ENCODE measurements at places on chromosomes 12 and 14.

- DNase-seq = no peak
These were observed 6.7 kb upstream of the FAM222A start for GRCh38 chr12:109706747-109707469.

DNA sequence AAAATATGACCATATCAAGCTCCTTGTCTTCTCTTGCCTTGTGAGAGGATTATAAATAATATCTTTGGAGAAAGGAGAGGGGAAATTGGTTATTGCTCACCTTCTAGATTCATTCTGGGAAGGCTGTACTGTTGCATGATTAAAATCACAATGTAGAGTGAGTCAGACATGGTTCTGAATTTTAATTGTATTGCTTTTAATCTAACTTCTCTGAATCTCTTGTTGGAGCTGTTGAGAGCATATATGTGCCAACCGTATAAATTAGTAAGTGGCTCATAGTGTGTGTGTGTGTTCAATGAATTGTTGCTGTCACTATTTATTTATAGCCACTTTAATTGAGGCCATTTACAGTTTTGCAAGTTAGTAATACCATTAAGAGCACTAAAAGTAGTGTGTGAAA lies 56.1 kb downstream of the KCNJ8 start:
- no peak for DNase-seq

DNA sequence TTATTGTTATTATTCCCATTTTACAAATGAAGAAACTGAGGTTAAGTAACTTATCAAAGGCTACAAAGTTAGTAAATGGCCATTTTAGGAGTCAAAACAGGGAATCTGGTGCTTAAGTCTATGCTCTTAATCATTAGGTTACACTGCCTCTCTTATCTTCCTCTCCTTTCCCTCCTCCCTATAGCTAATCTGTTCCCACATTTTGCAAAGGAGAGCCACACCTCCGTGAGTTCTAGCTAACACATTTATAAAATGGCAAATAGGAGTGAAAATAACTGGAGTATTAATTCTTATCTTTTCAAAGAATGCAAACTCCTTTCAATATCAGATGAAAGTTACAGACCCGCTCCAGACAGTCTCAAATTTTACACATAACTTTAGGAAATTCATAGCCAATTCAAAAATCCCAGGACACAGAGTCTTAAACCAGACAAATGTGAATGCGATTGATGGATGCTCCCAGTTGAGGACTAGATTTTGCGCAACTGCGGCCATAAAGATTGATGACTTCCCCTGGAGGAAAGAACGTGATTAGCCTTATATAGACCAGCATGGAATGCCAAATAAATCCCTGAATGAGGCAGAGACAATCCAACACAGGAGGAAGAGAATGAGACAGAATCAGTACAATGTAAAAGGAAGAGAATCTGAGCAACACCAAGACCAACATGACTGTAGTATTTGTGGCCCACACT lies 225.0 kb upstream of the ARID2 start:
- peak; percentile 33 for DNase-seq

DNA sequence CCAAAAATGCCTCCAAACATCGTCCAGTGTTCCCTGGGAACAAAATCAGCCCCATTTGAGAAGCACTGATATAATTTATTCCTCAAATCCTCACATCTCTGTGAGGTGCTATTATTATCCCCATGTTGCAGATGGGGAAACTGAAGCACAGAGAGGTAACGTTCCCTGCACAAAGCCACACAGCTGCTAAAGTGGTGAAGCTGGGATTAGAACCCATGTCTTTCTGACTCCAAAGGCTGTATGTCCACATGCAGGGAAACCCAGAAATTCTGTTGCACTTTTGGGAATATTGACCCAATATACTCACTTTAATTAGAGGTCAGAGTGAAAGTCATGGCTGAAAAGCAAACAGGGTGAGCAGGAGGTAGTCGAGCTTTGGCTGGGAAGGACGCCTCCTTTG lies 19.1 kb upstream of the WSCD2 start:
- no peak for DNase-seq

- DNase-seq = no peak
These were observed 407.0 kb downstream of the MED13L start for GRCh38 chr12:115870510-115870909.

- peak; percentile 22 for DNase-seq
These were observed 1322.3 kb upstream of the TMEM132C start for GRCh38 chr12:126944684-126945083.

GRCh38 chr14:102196902-102197230 lies 57.2 kb downstream of the WDR20 start:
- DNase-seq = no peak

- DNase-seq = peak; percentile 47
These were observed 156.8 kb downstream of the PHETA1 start for GRCh38 chr12:111211910-111212757.

DNA sequence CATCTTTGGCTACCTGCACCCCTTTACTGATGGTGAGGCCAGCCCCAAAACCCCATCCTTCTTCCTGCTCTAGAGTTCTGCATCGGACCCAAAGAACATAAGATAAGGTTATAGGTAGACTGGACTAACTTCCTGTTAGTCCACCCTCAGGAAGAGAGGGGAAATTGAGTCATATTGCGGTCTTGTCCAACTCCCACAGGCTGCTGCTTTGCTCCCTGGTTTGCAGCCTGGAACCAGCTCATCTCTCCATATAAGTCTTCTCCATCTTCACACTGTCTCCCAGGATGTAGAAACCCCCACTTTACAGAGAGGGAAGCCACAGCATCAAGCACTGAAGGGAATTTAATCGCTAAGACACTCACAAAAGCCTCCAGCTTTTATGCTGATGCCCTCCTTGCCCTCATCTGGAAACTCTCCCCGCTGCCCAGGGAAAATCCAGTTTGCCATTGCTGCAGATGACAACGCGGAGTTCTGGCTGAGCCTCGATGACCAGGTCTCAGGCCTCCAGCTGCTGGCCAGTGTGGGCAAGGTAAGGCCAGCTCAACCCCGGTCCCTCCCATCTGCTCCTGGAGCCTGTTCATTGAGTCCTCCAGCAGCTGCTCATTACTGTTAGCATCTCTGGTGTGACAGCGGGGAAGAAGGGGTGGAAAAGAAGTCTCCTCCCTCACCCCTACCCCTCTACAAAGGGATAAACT lies 85.3 kb downstream of the B4GALNT3 start:
- no peak for DNase-seq

GRCh38 chr14:70350078-70350477 lies 9.4 kb downstream of the COX16 start:
- no peak for DNase-seq

- no peak for DNase-seq
These were observed 295.7 kb upstream of the PRKD1 start for GRCh38 chr14:30223385-30223785.

- DNase-seq = no peak
These were observed at the start of gene CD27 for GRCh38 chr12:6444704-6445688. CD27 (plus strand) TSS chr12:6444955; CDS start chr12:6445096, 141 bp downstream.

GRCh38 chr14:95222151-95222631 lies 64.9 kb upstream of the DICER1 start:
- no peak for DNase-seq

- peak; percentile 72 for DNase-seq
These were observed at the start of gene PTGDR for GRCh38 chr14:52267501-52268278. PTGDR (plus strand) TSS chr14:52267698; CDS start chr14:52267815, 117 bp downstream.

- DNase-seq = no peak
These were observed 56.9 kb downstream of the PARP11 start for GRCh38 chr12:3816266-3816665.

GRCh38 chr12:115916910-115917668 lies 360.4 kb downstream of the MED13L start:
- DNase-seq = peak; percentile 49

DNA sequence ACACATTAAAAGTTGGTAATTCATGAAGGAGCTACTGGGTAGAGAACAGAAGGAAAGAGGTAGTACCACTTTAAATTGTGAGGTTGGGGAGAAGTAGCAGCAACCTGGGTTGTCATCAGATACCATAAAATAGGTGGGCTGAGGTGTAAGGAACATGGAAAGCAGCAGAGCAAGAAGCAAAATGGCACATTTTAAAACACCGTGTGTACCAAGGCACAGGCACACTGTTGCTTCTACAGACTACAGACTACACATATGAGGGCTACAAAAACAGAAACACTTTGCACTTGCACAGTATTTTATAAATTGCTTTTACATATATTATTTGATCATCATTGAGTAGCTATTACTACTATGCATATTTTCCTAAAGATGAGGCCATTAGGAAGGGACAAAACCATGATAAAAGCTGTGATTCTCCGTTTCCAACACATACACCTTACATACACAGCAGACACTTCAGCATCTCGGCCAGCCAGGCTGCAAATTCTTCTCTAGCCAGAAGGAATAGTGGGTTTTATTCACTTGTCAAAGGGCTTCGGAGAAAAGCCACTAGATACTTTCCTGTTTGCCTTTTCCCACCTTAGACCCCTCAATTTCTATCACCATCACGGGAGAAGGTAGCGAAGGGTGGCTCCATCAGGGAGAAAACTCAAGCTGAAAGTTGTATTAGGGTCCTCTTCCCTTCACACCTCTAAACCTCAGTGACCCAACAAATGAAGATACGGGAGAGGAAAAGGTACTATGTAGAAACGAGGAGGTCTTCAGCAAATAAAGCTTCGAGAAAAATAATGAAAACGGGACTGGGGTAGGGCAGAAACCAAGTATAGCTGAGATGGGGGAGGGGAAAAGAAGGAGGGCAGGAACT lies 1.6 kb downstream of the PYM1 start:
- peak; percentile 17 for DNase-seq

DNA sequence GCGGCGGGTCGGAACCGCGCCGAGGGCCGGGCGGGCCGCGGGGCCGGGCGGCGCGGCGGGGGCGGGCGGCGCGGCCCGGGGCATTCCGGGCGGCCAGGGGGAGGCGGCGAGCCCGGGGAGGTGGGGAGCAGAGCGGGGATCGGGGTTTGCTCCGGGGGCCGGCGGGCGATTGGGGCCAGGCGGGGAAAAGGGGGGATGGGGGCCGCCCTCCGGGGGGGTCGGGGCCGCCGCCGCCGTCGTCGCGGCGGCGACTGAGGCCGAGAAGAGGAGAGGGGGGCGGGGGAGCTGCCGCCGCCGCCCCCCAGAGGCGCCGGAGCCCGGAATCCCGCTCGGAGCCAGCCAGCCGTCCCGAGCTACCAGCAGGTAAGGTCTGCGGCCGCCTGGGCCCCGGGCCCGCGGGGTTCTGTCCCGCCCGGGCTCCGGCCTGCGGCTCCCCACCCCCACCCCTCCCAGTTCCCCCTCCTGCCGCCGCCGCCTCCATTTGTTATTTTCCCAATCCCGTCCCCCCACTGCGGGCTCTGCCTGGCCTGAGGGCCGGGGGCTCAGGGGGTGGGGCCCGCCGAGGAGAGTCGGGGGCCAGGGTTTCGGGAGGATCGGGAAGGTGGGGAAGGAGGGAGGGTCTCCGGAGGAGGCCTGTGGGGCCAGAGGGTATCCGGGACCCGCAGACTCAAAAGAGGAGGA lies 403 bp downstream of the ATN1 start:
- peak; percentile 32 for DNase-seq

- no peak for DNase-seq
These were observed 18.8 kb downstream of the CEP170B start for GRCh38 chr14:104883681-104884361.

DNA sequence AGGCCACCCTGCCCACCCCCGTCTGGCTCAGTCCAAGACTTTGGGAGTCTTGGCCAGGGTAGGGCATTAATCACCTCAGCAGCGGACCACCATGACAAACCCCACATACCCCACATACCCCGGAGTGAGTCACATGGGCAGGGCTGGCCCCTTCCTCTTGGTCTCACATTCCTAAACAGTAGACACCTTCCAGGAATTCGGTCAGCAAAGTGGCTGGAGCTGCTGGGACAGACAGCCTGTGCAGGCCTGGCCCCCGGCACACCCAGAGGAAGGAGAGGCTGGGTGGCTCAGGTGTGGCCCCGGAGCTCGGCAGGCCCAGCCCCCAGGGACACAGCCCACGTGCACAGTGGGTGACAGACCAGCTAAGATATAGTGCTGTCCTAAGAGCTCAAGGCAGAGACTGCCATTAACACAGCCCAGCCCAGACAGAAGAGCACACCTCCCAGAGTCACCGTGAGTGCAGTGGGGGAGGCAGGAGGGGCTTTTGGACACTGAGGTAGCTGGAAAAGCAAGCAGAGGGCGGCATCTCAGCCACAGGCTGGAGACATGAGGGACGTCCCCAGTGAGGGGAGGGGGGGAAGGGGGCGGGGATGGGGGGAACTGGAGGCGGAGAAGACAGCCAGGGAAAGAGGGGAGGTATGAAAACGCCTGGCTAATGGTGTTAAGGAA lies 24.0 kb downstream of the CCDC85C start:
- no peak for DNase-seq

DNA sequence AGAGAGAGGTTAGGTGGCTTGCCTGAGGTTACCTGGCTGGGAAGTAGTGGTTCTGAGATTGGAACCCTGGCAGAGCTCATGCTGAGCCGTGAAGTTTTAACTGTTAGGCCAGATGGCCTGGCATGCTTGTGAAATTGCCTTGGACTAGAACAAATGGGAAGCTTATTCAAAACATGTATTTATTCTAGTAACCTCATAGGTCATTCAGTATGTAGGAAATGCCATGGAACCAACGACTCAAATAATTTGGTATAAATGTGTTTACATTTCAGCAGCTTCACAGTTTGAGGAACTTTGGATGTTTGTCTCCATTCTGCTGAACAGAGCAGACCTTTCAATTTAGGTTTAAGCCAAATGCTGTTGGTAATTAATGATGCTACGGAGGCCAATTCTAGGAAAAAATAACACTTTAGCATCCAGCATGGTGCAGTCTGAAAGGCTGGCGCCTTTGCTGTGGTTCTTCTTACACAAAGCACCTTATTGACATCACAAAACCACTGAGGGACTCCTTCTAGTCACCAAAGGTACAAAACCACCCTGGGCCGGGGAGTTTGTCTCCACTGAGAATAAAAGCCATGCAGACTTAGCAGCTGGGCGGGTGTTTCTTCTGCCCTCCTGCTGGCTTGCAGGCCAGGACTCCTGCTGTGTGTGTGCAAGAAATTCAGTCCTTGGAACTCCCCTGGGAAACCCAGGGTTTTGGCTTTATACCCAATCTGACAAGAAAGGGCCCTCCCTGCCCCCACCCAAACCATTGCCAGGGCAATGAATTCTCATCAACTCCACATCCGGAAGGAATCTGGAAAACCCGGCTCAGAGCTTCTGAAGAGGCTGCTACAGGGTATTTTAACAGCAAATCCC lies 64.2 kb downstream of the ELK3 start:
- no peak for DNase-seq

- DNase-seq = peak; percentile 81
These were observed 11.4 kb upstream of the BCAT1 start for GRCh38 chr12:24960222-24960855.

- DNase-seq = no peak
These were observed 7.0 kb upstream of the RASSF3 start for GRCh38 chr12:64603183-64603841.
